Activated CD4-positive, alpha-beta T cell treated with anti-CD3 and anti-CD28 coated beads, Interleukin-10, Interleukin-2, amounts not matched to agents 100 ng/mL and 50 ng/mL, durations not matched to agents 16 hours and 8 hours (primary cell): ENCODE measurements at places on chromosomes 16 and 17.

GRCh38 chr16:86975445-86975844 is 341.7 kb downstream of the C16orf95 start:
- DNase-seq: peak; percentile 28

- no peak for DNase-seq
Measured at GRCh38 chr17:49438436-49439278, 24.0 kb upstream of the PHB1 start.

GRCh38 chr16:1332618-1333148 is 762 bp upstream of the BAIAP3 start:
- DNase-seq: no peak

- no peak for DNase-seq
Measured at GRCh38 chr17:8644507-8644902, 14.0 kb upstream of the MYH10 start.

- no peak for DNase-seq
Measured at GRCh38 chr17:66947311-66947710, 17.2 kb upstream of the CACNG4 start.
